CD4-positive, alpha-beta memory T cell (primary cell): ENCODE measurements at places on chromosomes 3 and 15. TPM values are rescaled to one million over a fixed set of nuclear protein-coding genes. Genes with fewer than 3 reads are reported as not detected.

Gene SLC24A1
- 0.35 TPM for polyA plus RNA-seq

Gene TUBGCP5
- 9.8 TPM for polyA plus RNA-seq

Gene GXYLT2
- polyA plus RNA-seq: not detected

GRCh38 chr3:89314454-89315098, 207.2 kb downstream of the EPHA3 start:
- no peak overlapping the region for H3K27ac ChIP-seq
- H3K36me3 ChIP-seq: no peaks in the 10 kb centered on the region
- no peak overlapping the region for H3K4me3 ChIP-seq
- no peak for DNase-seq

DNA sequence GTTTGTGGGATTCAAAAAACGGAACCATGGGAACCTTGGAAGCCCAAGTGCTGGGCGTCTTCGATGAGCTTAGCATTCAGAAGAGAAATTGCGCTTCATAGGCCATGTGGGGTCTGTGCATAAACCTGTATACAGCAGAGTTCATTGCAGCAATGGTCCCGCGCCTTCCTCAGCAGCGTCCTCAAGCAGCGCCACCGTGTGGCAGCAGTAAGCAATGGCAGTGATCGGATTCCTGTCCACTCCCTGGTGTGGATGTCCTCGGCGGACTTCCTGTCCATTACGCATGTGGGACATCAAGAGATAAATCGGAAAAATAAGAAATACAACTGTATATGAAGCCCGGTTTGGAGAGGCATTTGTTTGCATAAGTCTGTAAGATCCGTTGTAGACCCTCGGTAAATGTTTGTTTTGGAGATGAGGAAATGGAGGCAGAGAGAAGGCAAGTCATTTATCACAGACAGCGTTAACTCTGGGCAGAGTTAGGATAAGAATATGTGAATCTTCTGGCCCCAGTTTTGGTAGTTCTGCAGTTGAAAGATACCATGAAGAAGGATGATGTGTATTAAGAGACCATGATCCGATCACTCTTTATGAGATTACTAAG, 57.7 kb downstream of the CNTN4 start:
- H3K36me3 ChIP-seq: no peaks in the 10 kb centered on the region
- no peak for DNase-seq
- no peaks in the 10 kb centered on the region for H3K27me3 ChIP-seq
- no peaks in the 10 kb centered on the region for H3K4me1 ChIP-seq

DNA sequence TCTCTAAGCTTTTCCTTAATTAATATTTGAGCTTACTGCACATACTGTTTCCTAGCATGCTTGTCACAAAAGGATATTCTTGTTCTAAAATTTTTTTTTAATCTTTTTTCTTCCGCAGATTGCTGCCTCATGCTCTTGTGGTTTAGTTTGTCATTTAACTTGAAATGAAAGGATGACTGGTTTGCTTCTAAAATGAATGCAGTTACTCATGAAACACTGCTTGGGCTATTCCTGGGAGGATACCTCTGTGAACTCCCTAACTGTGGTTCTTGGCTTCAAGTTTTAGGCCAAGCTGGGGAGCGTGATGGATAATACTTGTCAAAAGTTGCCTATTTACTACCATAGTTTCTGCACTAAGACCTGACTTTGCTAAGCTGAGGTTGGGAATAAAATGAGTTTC, 64.0 kb downstream of the USP13 start:
- DNase-seq: no peak
- H3K27ac ChIP-seq: no peak overlapping the region
- H3K4me3 ChIP-seq: no peak overlapping the region
- H3K27me3 ChIP-seq: no peaks in the 10 kb centered on the region
- H3K4me1 ChIP-seq: no peaks in the 10 kb centered on the region

- H3K4me1 ChIP-seq: peaks cover 26% of the 10 kb centered on the region
- DNase-seq: no peak
- no peaks in the 10 kb centered on the region for H3K27me3 ChIP-seq
- no peaks in the 10 kb centered on the region for H3K36me3 ChIP-seq
Observed at GRCh38 chr3:51985063-51985462, 1.7 kb downstream of the ACY1 start.

GRCh38 chr3:158443632-158444031, 127.4 kb upstream of the MLF1 start:
- no peaks in the 10 kb centered on the region for H3K36me3 ChIP-seq
- no peak for DNase-seq
- H3K27ac ChIP-seq: no peak overlapping the region
- H3K4me3 ChIP-seq: no peak overlapping the region

DNA sequence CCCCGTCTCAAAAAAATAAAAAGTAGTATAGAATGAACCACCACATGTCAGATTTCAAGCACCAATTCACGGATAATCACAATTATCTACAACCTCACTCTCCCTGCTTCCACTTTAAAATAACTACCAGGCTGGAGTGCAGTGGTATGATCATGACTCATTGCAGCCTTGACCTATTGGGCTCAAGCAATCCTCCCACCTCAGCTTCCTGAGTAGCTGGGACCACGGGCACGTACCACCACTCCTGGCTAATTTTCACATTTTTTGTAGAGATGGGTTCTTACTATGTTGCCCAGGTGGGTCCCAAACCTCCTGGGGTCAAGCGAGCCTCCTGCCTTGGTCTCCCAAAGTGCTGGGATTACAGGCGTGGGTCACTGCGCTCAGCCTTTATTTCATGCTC, 38.1 kb upstream of the LDHAL6B start:
- no peak overlapping the region for H3K4me3 ChIP-seq
- no peaks in the 10 kb centered on the region for H3K27me3 ChIP-seq
- no peaks in the 10 kb centered on the region for H3K4me1 ChIP-seq
- no peak overlapping the region for H3K27ac ChIP-seq

- no peaks in the 10 kb centered on the region for H3K27me3 ChIP-seq
- no peak overlapping the region for H3K4me3 ChIP-seq
- H3K36me3 ChIP-seq: no peaks in the 10 kb centered on the region
- DNase-seq: no peak
- no peak overlapping the region for H3K27ac ChIP-seq
Observed at GRCh38 chr3:30368978-30369377, 237.4 kb upstream of the TGFBR2 start.
